Vein endothelial cell (primary cell): ENCODE measurements at places on chromosomes 6 and 20. TPM values are rescaled to one million over a fixed set of nuclear protein-coding genes. Genes with fewer than 3 reads are reported as not detected.

The CEP162 gene
- 6.5 and 8.0 TPM in 2 replicates for total RNA-seq

The TAGAP gene
- total RNA-seq: not detected in 2 replicates

The SNAP25 gene
- not detected in 2 replicates for total RNA-seq

The C20orf144 gene
- under 0.01 and 0.10 TPM in 2 replicates for total RNA-seq

The CST1 gene
- 4.2 TPM in 1 of 2 replicates, not detected in the other for total RNA-seq

The NOP56 gene
- 151 and 166 TPM in 2 replicates for total RNA-seq

The PGC gene
- not detected in 2 replicates for total RNA-seq

The COL9A3 gene
- total RNA-seq: 0.19 and 0.65 TPM in 2 replicates

The MEI4 gene
- total RNA-seq: under 0.01 TPM in 2 replicates

The DCBLD1 gene
- 32.4 and 41.8 TPM in 2 replicates for total RNA-seq

The KCNQ5 gene
- total RNA-seq: under 0.01 and 0.10 TPM in 2 replicates

The FIG4 gene
- total RNA-seq: 11.8 and 13.7 TPM in 2 replicates

The LY6G6C gene
- not detected in 2 replicates for total RNA-seq

The BNIP5 gene
- total RNA-seq: not detected in 2 replicates

The PDYN gene
- not detected in 2 replicates for total RNA-seq

The DSP gene
- 22.4 and 31.0 TPM in 2 replicates for total RNA-seq

The GABBR1 gene
- total RNA-seq: 4.6 and 6.6 TPM in 2 replicates

The BHLHE23 gene
- not detected in 2 replicates for total RNA-seq

The OXT gene
- not detected in 2 replicates for total RNA-seq

The UNC5CL gene
- not detected in 2 replicates for total RNA-seq
